ENCODE measurements at places on chromosomes 3 and 15.
A peak's percentile ranks its signal among the peaks of the same experiment; 100 is the strongest.

DNA sequence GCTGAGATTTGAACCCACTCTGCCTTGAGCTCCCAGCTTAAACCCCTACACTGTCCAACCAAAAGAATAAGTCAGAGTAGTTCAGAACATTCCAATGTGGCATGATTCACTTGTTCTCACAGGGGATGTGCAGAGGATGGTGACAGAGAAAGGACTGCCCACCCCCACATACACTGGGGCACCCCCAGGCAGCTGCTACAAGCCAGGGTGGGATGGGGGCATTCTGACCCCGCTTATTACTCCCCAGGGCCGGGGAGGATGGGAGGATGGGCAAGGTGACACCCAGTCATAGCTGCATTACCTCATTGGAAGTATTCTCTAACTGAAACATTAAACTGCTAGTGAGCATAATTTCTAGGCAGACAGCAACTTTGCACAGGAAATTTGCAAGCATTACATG, 126.0 kb upstream of the PRR20G start:
- no peak for DNase-seq

- DNase-seq = no peak
These were observed 89.0 kb downstream of the NFKBIZ start for GRCh38 chr3:101938262-101938847.

GRCh38 chr3:42960786-42961185, 18.3 kb upstream of the GASK1A start:
- no peak for DNase-seq

DNA sequence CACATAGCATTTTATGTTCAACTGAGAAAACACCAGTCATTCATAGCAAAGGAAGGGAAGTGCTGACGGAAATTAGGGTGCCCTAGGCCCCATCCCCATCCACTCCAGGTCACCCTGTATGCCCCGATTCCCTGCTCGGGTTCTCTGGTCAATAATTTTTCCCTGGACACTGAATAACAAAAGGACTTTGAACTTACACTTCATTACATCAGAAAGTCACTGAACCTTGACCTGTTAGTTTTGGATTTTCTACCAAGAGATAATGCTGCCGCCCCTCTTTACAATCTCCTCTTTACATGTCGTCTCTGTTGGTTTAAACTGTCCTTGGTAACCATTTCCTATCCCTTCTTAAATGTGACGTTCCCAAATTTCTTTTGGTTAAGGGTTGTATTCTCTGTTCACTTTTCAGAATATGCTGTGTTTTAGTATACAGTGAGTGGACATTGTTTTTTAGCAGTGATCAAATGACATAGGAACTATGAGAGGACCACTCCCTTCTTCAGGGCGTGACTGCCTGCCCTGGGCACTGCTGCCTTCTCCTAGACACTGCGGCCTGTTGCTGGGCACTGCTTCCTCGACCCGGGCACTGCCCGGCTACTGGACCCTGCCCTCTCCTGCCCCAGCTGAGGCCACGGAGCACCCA, 13.6 kb upstream of the AHSG start:
- no peak for DNase-seq

GRCh38 chr3:42118762-42119361, 27.7 kb downstream of the TRAK1 start:
- DNase-seq = no peak

DNA sequence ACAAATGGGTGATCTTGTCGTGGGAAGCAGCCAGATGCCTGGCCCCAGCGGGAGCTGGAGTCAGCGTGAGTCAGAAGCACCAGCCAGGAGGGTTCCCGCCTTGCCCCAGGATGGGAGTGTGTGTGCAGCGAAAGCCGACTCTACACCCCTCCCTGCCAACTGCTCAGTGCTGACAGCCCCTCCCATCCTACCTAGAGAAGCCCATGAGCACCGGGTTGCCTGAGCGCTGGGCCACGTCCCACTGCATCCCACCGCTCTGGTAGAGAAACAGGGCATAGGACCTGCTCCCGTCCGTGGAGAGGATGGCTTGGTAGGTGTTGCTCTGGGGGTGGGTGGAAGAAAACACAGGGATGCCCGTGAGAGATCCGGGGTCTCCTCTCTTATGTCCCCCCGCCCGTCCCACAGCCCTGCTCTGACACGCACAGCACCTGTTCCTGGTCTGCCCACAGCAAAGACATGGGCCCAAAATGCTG, 42.9 kb downstream of the MUC4 start:
- DNase-seq = no peak

- DNase-seq = no peak
These were observed 269.8 kb downstream of the RYR3 start for GRCh38 chr15:33580526-33580925.

GRCh38 chr15:52765785-52766184, 24.4 kb downstream of the ONECUT1 start:
- DNase-seq = no peak

DNA sequence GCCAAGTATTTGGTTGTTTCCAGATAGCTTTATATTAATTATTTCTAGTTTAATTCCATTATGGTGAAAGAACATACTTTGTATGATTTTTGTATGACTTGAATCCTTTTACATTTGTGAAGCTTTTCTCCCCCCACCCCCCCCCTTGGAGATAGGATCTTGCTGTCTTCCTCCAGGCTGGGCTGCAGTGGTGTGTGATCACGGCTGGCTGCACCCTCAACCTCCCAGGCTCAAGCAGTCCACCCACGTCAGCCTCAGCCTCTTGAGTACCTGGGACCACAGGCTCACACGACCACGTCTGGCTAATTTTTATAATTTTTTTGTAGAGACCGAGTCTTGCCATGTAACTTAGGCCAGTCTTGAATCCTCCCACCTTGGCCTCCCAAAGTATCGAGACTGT, 29.5 kb downstream of the ARL8B start:
- no peak for DNase-seq

GRCh38 chr3:39177708-39178332, 14.6 kb downstream of the XIRP1 start:
- DNase-seq = peak; percentile 89

GRCh38 chr3:12317914-12318313, 29.0 kb downstream of the PPARG start:
- DNase-seq = no peak

- DNase-seq = no peak
These were observed 186.9 kb downstream of the PCCB start for GRCh38 chr3:136437043-136437442.

- no peak for DNase-seq
These were observed 40.0 kb downstream of the TRH start for GRCh38 chr3:130014526-130014925.

DNA sequence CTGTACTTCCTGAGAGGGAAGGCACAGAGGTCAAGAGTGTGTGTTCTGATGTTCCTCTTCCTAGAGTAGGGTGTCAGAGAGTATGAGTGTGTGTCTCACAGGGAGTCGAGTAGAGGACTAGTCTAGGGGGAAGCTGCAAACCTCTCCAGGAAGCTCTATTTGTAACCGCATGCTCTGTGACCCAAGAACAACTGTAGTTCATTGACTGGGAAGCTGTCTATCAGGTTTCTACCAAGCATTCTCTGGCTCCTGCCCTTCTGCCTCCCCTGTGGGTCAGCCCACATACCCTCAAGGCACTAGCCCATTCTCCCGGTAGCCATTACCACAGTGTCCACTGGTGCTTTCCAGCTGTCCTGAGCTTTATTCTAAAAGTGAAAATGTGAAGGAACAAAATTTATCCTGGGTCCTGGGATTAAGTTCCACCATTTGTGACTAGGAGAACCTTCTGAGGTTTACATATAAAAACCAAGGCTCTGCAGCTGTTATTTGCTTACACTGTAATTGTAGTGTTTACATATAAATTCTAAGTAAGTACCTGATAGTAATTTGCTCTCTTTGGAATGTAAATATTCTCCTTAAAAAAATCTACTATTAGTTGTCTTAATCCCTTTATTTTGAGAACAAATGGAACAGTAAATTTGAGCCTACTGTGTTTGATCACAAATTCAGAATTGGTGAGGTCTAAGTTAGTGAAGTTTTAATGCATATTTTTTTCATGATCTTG, 40.7 kb downstream of the MYRIP start:
- no peak for DNase-seq

DNA sequence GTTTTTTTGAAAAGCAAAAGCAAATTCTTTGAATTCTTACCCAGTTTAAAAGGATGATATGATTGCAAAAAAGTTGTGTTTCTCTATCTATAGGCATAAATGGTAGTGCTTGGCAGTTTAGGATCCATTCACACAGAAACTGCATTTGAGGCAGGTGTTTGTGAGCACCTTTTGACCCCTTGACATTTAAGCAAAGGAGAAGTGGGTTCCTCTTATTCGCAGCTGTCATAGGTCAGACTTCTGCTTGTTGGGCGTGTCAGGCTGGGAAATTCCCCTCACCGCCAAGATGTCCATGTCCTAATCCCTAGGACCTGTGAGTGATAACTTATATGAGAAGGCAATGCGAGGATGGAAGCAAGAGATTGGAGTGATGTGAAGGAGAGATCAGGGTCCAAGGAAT, 67.4 kb downstream of the SH3GL3 start:
- no peak for DNase-seq

GRCh38 chr3:46838301-46838700, 24.9 kb downstream of the MYL3 start:
- DNase-seq = no peak

DNA sequence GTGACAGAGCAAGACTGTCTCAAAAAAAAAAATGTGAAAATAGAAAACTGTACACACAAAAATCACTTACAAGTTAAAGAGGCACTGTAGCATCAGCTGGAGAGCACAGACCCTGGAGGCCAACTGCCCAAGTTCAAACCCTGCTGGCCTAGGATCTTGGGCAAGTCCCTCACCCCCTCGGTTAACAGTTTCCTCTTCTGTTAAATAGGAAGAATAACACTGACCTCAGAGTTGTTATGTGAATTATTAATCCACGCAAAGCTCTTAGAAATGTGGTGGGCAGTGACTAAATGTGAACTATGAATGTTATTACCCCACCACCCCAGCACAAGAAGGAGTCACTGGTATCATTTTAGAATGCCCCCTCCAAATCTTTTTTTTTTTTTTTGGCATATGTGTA, 11.2 kb downstream of the CIB1 start:
- no peak for DNase-seq

- DNase-seq = no peak
These were observed 12.7 kb upstream of the XIRP1 start for GRCh38 chr3:39205131-39205530.

GRCh38 chr15:83446904-83447709, at the start of gene SH3GL3:
Gene SH3GL3 (plus strand): TSS chr15:83447341. CDS start chr15:83447534, 193 bp downstream.
- peak; percentile 76 for DNase-seq

DNA sequence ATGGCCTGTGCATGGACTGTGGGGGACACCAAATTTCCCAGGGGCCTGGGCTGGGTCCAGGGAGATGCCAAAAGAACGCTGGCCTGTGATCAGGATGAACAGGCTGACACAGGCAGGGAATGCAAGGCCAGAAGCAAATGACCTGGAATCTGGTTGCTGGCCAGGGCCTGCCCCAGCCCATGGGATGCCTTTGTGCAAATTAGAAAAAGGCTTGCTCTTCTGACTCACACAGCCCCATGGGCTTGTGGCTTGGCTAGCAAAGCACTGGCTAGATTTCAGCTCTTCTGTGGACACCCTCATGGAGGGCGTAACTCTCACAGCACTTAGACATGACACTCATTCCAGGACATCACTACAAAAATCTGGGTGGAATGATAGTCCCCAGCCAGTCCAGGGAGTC, 356.0 kb downstream of the SHQ1 start:
- peak; percentile 79 for DNase-seq

DNA sequence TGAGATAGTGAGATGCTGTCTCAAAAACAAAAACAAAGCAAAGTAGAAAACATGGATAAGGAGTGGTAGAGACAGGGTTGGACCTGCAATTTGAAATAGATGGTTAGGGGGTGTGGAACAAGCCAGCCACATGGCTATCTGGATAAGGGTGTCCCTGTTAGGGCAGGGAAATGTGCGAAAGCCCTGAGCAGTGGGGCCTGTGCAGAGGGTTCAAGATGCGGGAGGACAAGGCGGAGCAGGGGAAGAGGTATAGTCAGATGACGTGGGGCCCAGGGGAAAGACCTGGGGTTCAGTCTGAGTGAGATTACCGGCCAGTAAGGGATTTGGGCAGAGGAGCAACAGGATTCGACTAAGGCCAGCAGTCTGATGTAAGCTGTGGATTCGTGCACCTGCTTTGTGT, 18.4 kb upstream of the NR2E3 start:
- DNase-seq = no peak

- no peak for DNase-seq
These were observed 276.3 kb upstream of the ARRDC4 start for GRCh38 chr15:97684249-97684648.

DNA sequence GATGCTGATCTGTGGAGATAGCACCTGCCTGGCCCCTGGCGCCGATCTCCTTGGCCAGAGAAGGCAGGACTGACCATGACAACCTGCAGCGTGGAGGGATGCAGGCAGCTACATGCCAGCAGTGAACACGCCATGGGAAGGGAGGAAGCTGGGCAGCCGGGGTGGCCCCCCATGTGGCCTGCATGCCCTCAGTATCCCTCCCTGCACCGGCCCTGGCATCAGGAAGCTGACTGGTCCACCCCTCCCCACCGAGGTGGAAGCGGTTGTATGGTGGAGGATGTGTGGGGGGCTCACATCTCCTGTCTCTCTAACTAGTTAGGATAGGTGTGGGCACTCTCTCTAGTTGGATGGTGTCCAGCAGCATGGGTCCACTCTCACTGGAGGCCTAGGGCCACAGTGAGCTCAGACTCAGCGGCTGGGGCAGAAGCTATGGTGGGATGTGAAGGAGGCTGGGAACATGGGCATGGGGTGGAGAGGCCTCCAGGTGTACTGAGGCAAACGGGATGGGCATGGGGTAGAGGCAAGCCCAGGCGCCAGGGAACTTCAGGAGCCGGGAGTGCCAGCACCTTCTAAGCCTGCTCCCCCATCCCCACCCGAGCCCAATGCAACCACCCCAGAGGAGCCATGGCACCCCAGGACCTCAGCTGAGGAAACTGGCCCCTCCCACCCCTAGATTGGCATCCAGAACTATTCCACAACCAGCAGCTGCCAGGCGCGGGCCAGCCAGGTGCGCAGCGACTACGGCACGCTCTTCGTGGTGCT, 1.8 kb upstream of the ABTB1 start:
- DNase-seq = no peak

- no peak for DNase-seq
These were observed 349.4 kb downstream of the PTPRG start for GRCh38 chr3:61910732-61911131.

- DNase-seq = no peak
These were observed 38.0 kb downstream of the SENP2 start for GRCh38 chr3:185623939-185624665.

DNA sequence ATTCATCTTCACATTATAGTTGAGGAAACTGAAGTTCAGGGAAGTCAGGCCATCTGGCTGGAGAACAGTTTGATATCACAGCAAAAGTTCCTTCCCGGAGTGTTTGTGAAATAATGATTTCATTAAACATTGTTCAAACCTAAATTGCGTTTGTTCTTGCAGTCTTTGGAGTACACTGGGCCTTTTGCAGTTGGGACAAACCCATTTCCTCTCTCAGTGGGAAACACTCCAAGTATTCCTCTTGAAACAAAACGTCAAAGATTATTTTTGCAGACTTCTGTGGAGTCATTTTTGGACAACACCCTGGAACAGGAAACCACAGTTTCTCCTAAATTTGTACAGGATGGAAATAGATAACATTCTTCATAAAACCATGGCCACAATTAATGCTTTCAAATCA, 287.5 kb downstream of the PTPRG start:
- no peak for DNase-seq
